Activated CD8-positive, alpha-beta memory T cell treated with anti-CD3 and anti-CD28 coated beads for 24 hours (primary cell): ENCODE measurements at places on chromosomes 16 and 17.

DNA sequence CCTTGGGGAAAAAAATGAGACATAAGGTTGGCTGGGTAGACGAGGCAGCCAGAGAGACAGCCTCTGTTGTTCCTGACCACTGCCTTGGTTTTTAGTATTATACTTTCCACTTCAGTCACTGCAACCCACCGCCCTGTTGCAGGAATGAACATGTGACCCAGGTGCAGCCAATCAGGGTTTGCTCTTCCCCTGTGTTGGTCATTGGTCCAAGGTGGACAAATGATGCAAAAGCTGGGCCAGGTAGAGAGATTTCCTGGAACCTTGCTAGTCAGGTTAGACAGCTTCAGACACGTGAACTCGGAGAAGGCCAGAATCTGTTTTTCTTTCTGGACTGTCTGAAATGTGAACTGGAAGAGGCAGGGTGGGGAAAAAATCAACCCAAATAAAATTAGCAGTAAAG is 452.4 kb upstream of the RBFOX1 start:
- DNase-seq: no peak

DNA sequence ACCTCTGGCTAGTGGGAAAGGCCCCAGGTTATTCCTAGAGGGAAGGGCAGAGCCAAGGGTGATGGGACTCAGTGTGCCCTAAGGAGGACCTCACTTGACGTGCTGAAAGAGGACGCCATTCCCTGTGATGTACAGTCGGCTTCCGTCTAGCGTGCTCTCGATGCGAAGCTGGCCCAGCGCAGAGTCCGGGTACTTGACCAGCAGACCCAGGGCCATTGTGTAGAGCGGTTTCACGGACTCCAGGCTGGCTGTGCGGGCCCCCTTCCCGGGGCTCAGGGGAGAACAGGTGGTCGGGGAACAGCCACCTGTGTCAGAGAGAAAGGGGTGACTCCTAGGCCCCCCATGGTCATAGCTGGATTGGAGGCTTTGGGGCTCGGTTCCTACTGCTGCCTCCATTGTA is 19.9 kb downstream of the PLEKHG4 start:
- no peak for DNase-seq

- DNase-seq: no peak
Measured at GRCh38 chr16:3646348-3646920, 8.1 kb upstream of the DNASE1 start.

- no peak for DNase-seq
Measured at GRCh38 chr17:63694229-63694949, 5.5 kb downstream of the LIMD2 start.

DNA sequence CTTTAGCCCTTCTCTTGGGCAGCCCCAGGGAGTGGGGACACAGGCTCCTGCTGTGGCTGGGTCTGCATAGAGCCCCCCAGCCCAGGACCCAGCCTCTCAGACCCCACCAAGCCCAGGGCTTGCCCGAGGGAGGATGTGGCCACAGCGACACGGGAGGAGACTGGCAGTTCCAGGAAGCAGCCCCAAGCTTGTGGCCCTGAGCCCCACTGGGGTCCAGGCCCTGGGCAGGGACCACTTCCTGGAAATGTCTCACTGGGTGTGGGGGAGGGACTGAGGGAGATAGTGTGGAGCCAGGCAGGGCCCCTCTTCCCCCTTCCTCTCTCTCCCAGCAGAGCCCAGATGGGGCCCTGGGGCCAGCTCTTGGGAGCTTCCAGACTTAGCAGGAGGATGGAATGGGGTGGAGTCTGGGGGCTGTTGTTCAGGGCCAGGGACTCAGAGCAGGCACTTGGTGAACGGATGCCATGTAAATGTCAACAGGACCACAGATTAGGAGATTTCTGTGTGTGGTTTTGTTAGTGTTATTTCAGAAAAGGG is 35.3 kb downstream of the ADGRG5 start:
- DNase-seq: peak; percentile 85

DNA sequence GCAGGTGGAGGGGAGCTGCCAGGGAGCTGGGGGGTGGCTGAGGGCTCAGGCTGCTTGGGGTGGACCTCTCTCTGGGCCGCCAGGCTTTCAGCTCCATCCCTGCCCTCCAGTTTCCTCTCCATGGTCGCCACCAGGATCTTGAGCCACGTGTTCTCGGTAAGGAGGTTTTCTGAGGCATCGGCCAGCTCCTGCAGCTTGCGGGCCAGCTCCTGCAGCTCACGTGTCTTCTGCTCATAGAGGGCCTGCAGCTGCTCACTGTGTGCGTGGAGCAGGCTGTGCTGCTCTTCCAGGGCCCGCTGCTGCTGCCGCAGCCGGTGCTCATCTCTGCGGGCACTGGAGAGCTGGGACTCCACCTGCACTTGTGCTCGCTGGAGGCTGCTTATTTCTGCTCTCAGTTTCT is 11.0 kb downstream of the SNN start:
- DNase-seq: no peak

DNA sequence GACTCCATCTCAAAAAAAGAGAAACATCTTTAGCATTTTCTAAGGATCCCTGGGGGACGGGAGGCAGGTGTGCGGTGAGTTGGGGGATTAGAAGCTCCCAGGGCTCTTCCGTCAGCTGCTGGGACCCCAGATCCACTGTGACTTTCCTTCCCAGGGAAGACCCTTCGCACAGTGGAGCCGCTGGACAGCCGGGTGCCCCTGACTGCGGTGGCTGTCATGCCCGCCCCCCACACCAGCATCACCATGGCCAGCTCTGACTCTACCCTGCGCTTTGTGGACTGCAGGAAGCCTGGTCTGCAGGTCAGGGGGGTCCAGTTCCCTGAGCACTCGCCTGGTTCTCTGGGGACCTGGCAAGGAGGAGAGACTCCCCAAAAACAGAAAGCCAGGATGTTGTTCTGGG is 7.3 kb upstream of the SERPINF2 start:
- no peak for DNase-seq

- DNase-seq: no peak
Measured at GRCh38 chr17:61323003-61323908, 76.4 kb upstream of the TBX2 start.

GRCh38 chr17:48545539-48545938 is 630 bp upstream of the HOXB2 start:
- DNase-seq: no peak

DNA sequence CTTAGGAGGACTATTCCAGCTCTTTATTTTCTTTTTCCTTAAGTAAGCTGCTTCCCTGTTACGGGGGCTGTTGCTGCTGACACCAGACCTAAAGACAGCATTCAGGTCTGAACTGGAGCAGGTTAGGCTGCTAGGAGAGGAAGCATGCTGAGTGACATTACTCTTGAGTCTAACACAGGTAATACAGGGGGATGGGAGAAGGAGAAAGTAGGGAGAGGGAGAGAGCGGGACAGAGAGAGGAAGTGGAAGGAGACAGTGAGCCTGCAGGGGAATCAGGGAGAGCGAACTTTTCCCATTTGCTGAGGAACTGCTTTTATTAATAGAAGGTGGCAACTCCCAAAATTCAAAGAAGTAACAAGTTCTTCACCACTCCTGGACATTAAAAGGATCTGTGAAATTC is 130.9 kb downstream of the PARN start:
- DNase-seq: no peak

DNA sequence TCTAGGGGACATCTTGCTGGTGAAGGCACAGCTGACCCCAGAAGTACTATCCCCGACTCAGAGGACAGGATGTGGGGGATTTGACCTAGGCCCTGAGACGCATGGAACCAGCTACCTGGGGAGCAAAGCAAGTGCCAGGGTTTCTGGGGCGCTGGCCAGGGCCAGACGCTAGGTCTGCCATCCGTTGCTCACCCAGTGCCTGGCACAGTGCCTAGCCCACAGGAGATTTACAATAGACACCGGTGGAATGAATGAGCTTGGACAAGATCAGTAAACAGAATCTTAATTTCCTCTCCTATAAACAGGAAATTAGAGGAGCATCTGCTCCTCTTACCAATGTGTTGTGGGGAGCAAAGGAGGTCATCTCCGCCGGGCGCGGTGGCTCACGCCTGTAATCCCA is 5.0 kb downstream of the RPRML start:
- DNase-seq: no peak

DNA sequence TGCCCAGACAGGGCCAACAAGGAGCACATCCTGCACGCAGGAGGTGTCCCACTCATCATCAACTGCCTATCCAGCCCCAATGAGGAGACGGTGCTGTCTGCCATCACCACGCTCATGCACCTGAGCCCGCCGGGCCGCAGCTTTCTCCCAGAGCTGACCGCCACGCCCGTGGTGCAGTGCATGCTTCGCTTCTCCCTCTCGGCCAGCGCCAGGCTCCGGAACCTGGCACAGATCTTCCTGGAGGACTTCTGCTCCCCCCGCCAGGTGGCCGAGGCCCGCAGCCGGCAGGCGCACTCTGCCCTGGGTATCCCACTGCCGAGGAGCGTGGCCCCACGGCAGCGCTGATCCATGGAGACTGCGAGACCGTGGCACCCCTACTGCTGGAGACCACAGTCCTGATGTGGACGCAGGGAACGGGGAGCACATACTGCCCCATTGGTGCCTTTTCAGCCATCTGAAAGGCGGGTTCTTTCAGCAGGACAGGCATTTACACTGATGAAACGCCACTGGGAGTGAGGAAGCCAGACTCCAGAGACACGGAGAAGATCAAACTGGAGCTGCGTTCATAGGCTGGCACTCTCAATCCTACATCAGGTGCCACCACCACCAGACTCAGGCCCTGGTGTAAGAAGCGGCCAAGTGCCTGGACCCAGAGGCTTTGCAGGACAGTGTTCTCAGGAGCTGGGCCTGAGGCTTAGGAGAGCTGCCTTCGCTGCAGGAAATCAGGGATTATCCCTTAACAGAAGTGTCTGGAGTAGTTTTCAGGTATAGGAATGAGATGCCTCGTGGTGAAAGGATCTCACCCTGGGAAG is 2.6 kb downstream of the NT5C start:
- no peak for DNase-seq

- no peak for DNase-seq
Measured at GRCh38 chr17:58911741-58912343, 156.2 kb downstream of the PPM1E start.

DNA sequence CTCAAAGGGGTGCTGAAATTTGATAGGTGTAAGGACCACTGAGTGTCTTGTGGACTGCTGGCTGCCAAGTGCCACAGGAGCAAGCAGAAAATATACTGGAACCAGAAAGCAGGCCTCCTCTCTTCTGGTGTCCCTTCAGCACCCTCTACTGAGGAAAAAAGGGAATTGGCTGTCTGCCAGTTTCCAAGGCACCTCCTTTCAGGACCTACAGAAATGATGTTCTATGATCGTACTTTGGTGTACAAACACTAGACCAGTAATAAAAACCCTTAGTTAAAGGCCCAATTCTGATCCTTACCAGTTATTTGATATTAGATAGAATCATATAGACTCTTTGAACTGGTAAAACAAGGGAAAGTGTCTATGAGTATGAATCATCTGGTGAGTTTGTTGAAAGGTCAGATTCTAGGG is 35.8 kb upstream of the BCAS3 start:
- DNase-seq: no peak

DNA sequence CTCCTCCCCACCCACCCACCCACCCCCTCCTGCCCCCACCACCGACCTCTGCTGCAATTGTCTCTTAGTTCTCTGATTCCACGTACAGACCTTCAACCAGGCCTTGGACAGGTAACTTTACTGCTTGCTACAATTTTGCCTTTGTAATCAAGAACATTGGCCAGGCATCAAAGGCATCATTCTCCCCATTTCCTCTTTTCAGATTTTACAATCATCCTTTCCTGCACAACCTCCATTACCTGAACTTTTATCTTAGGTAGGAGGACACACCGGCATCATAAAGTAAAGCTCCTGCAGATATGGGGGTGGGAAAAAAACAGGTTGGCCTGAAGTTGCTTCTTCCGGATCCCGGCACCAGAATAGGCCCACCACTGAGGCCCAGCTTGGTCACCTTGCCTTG is 25.7 kb upstream of the SUPT4H1 start:
- no peak for DNase-seq

DNA sequence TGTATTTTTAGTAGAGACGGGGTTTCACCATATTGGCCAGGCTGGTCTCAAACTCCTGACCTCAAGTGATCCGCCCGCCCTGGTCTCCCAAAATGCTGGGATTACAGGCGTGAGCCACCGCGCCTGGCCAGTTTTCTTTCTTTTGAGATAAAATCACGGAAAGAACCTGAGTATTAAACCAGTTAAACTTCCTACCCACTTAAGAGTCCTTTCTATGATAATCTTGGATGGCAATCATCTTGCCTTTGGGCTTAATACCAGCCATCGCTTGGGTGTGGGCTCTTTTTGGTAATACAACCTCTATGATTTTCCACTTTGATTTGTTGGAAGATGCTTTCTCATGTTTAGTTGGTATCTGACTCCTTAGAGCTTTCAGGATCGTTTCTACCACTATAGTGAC is 24.0 kb downstream of the PITPNC1 start:
- no peak for DNase-seq

DNA sequence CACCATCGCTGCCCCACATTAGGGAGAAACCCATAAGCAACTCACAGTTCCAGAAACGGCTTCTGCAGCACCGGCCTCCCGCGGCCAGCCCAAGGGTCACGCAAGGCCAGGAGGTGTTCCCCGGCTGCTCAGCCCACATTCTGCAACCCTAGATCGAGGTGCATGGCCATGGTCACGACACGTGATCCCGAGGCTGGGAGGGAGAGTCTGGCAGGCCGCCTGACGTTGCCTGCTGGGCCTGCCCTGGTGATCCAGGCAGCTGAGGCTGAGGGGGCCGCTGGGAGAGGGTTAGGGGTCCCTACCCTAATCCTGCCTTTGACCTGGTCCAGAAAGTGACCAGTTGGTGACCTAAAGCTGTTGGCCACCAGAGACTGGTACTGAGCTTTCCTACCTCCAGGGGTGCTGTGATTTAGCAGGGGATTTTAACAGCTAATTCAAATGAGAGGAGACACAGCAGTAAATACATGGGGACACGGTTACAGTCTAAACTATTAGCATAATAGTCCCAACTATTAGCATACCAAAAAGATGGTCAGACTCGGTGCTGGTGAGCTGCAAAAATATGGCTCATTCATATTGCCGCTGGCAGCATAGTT is 97.4 kb upstream of the CIBAR2 start:
- no peak for DNase-seq

DNA sequence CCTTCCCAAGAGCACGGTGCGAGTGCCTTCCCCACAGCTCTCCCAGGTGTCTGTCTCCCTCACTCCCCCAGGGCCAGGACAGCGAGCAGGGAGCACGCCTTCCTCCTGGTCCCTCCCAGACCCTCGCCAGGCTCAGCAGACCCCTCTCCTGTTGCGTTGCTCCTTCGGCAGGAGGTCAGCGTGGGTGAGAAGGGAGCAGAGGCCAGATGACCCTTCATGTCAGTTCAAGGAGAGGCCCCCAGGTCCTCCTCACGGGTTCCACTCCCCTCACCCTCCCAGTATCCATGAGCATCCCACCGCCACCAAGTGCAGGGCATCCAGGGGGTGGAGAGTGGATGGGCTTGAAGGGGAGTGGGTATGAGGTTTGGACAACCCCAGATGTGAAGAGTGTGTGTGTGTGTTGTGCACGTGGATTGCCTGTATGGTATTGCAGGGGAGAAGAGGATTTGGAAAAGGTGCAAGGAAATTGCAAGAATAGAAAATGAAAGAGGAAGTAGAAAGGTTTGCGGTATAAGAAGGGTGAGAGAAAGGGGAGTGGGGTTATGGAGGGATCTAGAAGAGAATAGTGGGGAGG is 17.7 kb downstream of the SGCA start:
- DNase-seq: no peak

- no peak for DNase-seq
Measured at GRCh38 chr17:77579682-77580081, 378.8 kb upstream of the TNRC6C start.

GRCh38 chr16:61544165-61544564 is 492.1 kb downstream of the CDH8 start:
- no peak for DNase-seq
